ENCODE measurements at places on chromosomes 16 and 17. TPM values are rescaled to one million over a fixed set of nuclear protein-coding genes. Genes with fewer than 3 reads are reported as not detected.

GRCh38 chr17:1713160-1713877 is 3.1 kb upstream of the TLCD2 start:
- H3K36me3 ChIP-seq = peaks cover 6% of the 10 kb centered on the region
- H3K4me1 ChIP-seq = peaks cover 36% of the 10 kb centered on the region
- H3K4me3 ChIP-seq = peak overlapping the region; percentile 60
- H3K27ac ChIP-seq = peak overlapping the region; percentile 85
- no peak for DNase-seq

- DNase-seq = peak; percentile 96
- H3K27ac ChIP-seq = peak within 1 kb of the TSS; percentile 94
- peaks cover 3% of the 10 kb centered on the region for H3K4me1 ChIP-seq
- H3K36me3 ChIP-seq = peaks cover 35% of the 10 kb centered on the region
- no peaks in the 10 kb centered on the region for H3K27me3 ChIP-seq
- H3K4me3 ChIP-seq = peak within 1 kb of the TSS; percentile 99
Measured at GRCh38 chr16:667780-668518, at the start of gene RHOT2. Gene RHOT2, plus strand, starts transcription at chr16:668132. Its CDS starts 68 bp downstream, at chr16:668200.

- H3K4me3 ChIP-seq = no peak overlapping the region
- H3K27ac ChIP-seq = no peak overlapping the region
- H3K36me3 ChIP-seq = no peaks in the 10 kb centered on the region
- no peak for DNase-seq
- H3K4me1 ChIP-seq = peaks cover 51% of the 10 kb centered on the region
- H3K27me3 ChIP-seq = peaks cover 18% of the 10 kb centered on the region
Measured at GRCh38 chr16:89048090-89048725, 45.4 kb upstream of the ACSF3 start.

DNA sequence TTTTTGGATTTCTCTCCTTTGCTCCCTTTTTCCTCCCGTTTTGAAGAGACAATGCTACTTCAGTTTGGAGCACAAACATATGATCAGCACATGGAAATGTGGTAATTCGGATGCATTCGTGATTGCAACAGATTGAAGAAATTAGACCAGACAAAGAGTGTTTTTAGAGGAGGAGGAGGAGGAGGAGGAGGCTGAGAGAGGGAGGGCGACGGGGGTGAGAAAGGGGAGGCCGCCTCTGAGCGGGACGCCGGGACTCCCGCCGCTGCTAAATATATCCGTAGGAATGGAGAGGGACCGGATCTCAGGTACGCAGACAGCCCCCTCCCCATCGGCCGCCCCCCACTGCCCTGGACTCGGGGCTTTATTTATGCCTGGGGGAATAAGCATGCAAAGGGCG is 179.3 kb downstream of the SEC14L1 start:
- DNase-seq = peak; percentile 58
- H3K27me3 ChIP-seq = no peaks in the 10 kb centered on the region
- H3K36me3 ChIP-seq = no peaks in the 10 kb centered on the region
- peak overlapping the region; percentile 57 for H3K4me3 ChIP-seq
- peaks cover 60% of the 10 kb centered on the region for H3K4me1 ChIP-seq

GRCh38 chr17:29686993-29687590 is 64.4 kb upstream of the CORO6 start:
- no peak overlapping the region for H3K4me3 ChIP-seq
- H3K27ac ChIP-seq = peak overlapping the region; percentile 40
- no peak for DNase-seq
- no peaks in the 10 kb centered on the region for H3K27me3 ChIP-seq
- H3K4me1 ChIP-seq = peaks cover 50% of the 10 kb centered on the region
- peaks cover 4% of the 10 kb centered on the region for H3K36me3 ChIP-seq

DNA sequence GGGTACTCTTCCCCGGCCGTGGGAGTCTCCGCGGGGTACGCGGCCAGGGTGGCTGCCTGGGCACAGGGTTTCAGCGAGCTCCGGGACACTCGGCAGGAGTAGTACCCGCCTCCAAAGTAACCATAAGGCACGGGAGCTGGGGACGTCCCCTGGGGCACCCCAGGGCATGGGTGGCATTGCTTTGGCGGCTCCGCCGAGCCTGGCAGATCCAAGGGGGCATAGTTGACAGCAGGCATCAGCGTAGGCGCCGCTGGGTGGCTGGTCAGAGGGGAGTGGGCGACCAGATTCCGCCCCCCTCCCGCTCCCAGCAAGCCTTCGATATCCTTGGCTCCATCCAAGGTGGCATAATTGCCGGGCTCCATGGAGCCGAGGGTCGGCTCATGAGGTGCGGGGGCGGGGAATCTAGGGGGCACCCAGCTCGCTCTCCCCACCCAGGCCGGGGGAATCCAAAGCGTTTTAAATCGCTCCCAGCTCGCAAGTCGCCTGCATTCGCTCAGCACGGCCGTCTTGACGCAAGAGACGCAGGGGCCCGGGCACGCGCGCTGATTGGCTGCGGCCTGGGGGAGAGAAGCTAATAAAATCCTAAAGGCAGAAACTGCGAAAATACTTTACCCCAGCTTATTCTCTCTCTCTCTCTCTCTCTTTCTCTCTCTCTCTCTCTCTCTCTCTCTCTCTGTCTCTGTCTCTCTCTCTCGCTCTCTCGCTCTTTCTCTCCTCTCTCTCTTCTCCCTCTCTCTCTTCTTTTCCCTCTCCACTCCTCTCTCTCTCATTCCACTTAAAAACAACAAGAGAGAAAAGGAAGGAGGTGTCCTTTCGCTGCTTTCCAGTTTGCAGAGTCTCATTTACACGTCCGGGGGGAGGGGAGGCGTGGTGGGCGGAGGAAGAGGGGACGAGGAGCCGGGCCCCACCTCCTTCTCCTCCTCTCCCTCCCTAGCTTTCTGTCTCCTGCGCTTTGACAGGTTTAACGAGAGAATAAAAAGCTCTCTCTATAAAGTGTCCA is at the start of gene HOXB13:
Gene HOXB13, minus strand, starts transcription at position 519 of the 1,000 bp plus-strand sequence. Its CDS starts 157 bp downstream, at position 362.
- H3K4me1 ChIP-seq = peaks cover 38% of the 10 kb centered on the region
- no peaks in the 10 kb centered on the region for H3K36me3 ChIP-seq
- H3K27ac ChIP-seq = peak within 1 kb of the TSS; percentile 97
- peak within 1 kb of the TSS; percentile 73 for H3K4me3 ChIP-seq
- peak; percentile 96 for DNase-seq

DNA sequence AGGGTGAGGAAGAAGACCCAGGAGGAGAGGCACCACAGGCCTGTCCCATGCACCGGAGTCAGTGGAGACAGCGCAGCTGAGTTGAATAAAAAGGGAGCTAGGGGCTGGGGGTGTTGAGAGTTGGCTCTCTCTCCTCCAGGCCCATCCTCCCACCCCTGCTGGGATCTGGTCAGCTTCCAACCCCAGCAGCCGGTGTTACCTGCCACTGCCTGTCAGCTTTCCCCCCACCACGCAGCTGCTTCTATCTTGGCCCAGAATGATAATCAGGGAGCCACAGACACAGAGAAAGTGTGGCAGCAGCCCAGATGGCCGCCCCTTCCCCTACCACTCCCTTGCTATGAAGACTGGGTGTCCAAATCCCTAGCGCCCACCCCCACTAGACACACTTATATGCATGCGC is 120.6 kb upstream of the RPL38 start:
- H3K36me3 ChIP-seq = no peaks in the 10 kb centered on the region
- no peak for DNase-seq
- no peak overlapping the region for H3K4me3 ChIP-seq
- no peaks in the 10 kb centered on the region for H3K4me1 ChIP-seq
- H3K27ac ChIP-seq = no peak overlapping the region

DNA sequence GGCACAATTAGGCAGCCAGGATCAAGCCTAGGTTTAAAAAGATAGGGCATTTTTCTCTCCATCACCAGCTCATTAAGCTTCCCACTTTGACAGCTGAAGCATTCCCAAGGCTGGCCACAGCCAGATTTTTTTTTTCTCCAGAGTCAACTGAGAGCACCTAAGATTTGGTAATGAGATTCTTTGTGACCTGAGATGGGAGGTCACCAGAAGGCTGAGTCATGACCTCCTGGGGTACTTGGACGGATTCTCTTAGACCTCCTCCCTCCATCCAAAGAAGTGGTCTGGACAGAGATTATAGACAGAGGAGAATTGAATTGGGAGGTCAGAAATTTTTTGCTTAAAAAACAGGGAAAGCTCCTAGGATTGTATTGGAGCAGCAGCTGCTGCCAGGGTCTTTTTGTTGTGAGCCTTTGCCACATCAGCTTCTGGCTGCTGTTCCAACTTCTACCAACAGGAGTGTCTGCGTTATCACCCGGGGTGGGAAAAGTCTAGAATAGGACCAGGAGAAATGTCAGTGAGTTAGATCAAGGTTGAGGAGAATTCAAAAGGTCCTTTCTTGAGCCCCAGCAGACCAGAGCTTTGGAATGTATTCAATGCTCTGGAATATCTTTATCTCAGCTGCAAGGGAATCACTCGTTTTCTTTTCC is 221.2 kb upstream of the N4BP1 start:
- peaks cover 30% of the 10 kb centered on the region for H3K27me3 ChIP-seq
- H3K36me3 ChIP-seq = no peaks in the 10 kb centered on the region
- H3K4me3 ChIP-seq = no peak overlapping the region

DNA sequence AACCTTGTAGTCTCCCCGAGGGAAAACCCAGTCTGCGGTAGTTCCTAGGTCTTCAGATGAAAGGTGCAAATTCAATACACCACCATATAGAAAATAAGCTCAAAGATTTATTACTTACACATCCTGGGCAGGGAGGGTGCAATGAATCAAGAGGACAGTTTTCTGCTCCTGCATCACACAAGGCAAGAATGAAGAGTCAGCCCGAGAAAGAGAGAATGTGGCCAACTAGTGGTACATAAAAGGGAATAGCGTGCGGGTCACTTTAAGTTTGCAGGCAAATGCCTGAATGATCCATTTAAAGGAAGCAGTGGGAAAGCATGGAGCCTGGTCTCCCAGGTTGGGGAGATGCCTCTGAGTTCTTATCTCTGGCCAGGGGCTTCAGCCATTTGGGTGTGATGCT is 403.4 kb downstream of the GRIN2A start:
- no peak overlapping the region for H3K4me3 ChIP-seq
- H3K36me3 ChIP-seq = no peaks in the 10 kb centered on the region
- no peaks in the 10 kb centered on the region for H3K4me1 ChIP-seq
- no peak overlapping the region for H3K27ac ChIP-seq
- H3K27me3 ChIP-seq = no peaks in the 10 kb centered on the region
- no peak for DNase-seq

DNA sequence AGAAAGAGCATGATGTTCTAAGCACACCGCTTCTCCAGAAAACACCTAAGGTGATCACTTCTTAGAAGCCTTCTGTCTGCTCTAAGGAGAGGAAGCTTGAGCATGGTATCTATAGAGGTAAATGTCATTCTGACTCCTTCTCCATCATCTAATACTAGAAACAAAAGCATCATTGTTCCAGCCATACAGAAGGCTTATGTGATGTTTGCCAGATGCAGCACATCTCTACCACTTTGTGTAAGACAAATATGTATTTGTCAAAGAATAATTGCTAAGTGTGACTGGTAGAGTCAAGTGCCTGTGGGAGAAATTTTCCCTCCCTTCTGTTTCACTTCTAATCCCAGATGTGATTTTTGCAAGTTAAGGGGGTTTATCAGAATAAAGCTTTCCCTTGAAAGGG is 217.1 kb downstream of the HS3ST3A1 start:
- H3K27me3 ChIP-seq = no peaks in the 10 kb centered on the region
- no peaks in the 10 kb centered on the region for H3K36me3 ChIP-seq
- no peak overlapping the region for H3K4me3 ChIP-seq
- H3K27ac ChIP-seq = no peak overlapping the region
- no peaks in the 10 kb centered on the region for H3K4me1 ChIP-seq

- H3K27me3 ChIP-seq = no peaks in the 10 kb centered on the region
- DNase-seq = no peak
- no peaks in the 10 kb centered on the region for H3K36me3 ChIP-seq
- no peak overlapping the region for H3K4me3 ChIP-seq
- no peaks in the 10 kb centered on the region for H3K4me1 ChIP-seq
Measured at GRCh38 chr16:72240466-72240865, 68.5 kb upstream of the PMFBP1 start.

GRCh38 chr17:63138713-63139112 is 172.7 kb downstream of the TANC2 start:
- no peaks in the 10 kb centered on the region for H3K27me3 ChIP-seq
- no peak overlapping the region for H3K4me3 ChIP-seq
- no peaks in the 10 kb centered on the region for H3K36me3 ChIP-seq
- no peak for DNase-seq
- no peak overlapping the region for H3K27ac ChIP-seq

- H3K27ac ChIP-seq = no peak overlapping the region
- no peaks in the 10 kb centered on the region for H3K4me1 ChIP-seq
- no peaks in the 10 kb centered on the region for H3K27me3 ChIP-seq
- H3K36me3 ChIP-seq = no peaks in the 10 kb centered on the region
- H3K4me3 ChIP-seq = no peak overlapping the region
- no peak for DNase-seq
Measured at GRCh38 chr17:34259146-34259545, 4.1 kb downstream of the CCL2 start.

DNA sequence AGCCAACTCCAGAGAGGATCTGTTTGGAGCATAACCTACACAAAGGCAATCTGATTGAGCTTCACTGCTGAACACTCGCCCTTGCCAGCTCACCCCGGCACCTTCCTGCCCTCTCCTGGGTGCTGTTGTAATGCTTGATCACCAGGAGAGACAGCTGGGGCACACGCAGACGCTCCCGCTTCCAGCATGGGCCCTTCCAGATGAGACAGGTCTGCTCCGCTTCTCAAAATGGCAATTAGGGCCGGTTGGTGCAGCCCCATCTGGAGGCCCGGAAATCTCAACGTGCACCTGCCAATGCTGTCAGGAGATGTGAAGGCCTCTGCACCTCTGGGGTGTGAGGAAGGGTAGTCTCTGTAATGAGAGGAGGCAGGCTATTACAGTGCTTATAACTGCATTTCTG is 206.1 kb downstream of the ABCC12 start:
- H3K27me3 ChIP-seq = peaks cover 9% of the 10 kb centered on the region
- H3K27ac ChIP-seq = no peak overlapping the region
- H3K4me1 ChIP-seq = no peaks in the 10 kb centered on the region
- no peaks in the 10 kb centered on the region for H3K36me3 ChIP-seq
- no peak for DNase-seq

- H3K4me3 ChIP-seq = no peak overlapping the region
- no peak for DNase-seq
- H3K4me1 ChIP-seq = no peaks in the 10 kb centered on the region
- H3K27me3 ChIP-seq = no peaks in the 10 kb centered on the region
Measured at GRCh38 chr16:10688726-10689125, 6.0 kb downstream of the TEKT5 start.

DPEP1 gene
- 0.52 TPM for total RNA-seq

PERCC1 gene
- total RNA-seq = not detected

CCL7 gene
- total RNA-seq = not detected

SDR42E2 gene
- total RNA-seq = not detected

TBC1D16 gene
- 49.1 TPM for total RNA-seq

CHCT1 gene
- total RNA-seq = 0.88 TPM

KCNH4 gene
- total RNA-seq = not detected

CDR2L gene
- 7.6 TPM for total RNA-seq

DCXR gene
- 140 TPM for total RNA-seq

PRSS33 gene
- not detected for total RNA-seq

CCL23 gene
- not detected for total RNA-seq

CCDC40 gene
- 6.4 TPM for total RNA-seq
